Karpas-422 (cell line): ENCODE measurements at places on chromosomes 5 and 9. TPM values are rescaled to one million over a fixed set of nuclear protein-coding genes. Genes with fewer than 3 reads are reported as not detected.
A peak's percentile ranks its signal among the peaks of the same experiment; 100 is the strongest.

- DNase-seq, result no peak
These were observed 16.8 kb downstream of the ABCA1 start for GRCh38 chr9:104911032-104911607.

- no peak for DNase-seq
These were observed 177.7 kb downstream of the CPLANE1 start for GRCh38 chr5:37071487-37071886.

- DNase-seq, result peak; percentile 51
These were observed at the start of gene ROR2 for GRCh38 chr9:91949946-91950664. Gene ROR2, minus strand, starts transcription at chr9:91950228.

PTGER4 gene
- total RNA-seq, result not detected in 2 replicates

- no peak for DNase-seq
These were observed 1.5 kb downstream of the CDH6 start for GRCh38 chr5:31194892-31195555.

FOXD4L3 gene
- total RNA-seq, result 0.22 TPM in 1 of 2 replicates, not detected in the other

PCDHAC1 gene
- not detected in 2 replicates for total RNA-seq

DNA sequence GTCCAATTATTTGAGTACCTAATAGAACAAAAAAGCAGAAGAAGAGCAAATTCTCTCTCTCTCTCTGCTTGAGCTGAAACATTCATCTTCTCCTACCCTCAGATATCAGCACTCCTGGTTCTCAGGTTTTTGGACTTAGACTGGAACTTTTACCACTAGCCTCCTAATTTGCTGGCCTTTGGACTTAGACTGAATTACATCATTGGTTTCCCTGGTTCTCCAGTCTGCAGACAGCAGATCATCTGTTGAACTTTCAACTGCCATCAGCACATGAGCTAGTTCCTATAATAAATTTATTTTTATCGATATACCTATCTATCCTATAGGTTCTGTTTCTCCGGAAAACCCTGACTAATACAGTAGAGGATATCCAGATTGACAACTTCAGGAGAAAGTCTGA, 208.9 kb upstream of the GAS1 start:
- no peak for DNase-seq

SLC6A3 gene
- not detected in 2 replicates for total RNA-seq

RAI14 gene
- not detected in 2 replicates for total RNA-seq

DNA sequence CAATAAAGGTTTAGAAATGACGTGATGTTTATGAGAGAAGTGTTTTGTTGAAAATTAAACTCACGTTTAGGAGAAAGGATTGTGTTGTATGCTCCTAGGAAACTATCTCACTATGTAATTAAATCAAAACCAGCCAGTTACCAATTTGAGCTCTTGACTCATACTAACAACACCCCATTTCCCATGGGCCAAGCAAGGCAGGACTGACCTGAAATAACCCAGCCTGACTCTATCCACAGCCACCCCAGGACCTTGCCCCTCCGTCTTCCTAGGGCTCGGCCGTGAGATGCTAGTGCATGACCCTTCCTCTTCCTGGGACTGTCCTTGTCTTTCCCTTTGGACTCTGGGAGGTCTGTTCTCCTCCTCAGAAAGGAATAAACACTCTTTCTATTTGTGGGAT, 16.4 kb downstream of the TLR4 start:
- no peak for DNase-seq
